ENCODE measurements at places on chromosomes 1 and 21.

DNA sequence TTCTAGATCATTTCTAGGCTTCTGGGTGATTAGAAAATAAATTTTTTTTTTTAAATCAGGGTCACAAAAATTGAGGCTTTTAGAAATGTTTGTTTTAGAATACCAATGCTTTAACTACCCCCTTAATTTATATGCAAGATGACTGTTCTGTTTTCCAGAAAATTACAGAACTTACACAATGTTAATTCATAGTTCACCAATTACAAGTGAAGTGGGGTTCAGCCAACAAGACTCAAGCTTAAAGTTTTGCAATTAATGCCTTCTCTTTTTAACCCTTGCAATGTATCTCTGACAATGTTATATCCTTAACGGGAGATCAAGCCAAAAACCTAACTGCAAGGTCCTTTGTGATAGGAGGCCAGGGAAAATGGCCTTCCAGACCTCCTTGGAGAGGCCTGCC, 5.6 kb downstream of the PRELP start:
- H3K36me3 ChIP-seq = peaks cover 34% of the 10 kb centered on the region
- H3K27ac ChIP-seq = peak overlapping the region; percentile 91
- H3K4me1 ChIP-seq = peaks cover 41% of the 10 kb centered on the region
- H3K4me3 ChIP-seq = peak overlapping the region; percentile 74
- no peaks in the 10 kb centered on the region for H3K27me3 ChIP-seq

DNA sequence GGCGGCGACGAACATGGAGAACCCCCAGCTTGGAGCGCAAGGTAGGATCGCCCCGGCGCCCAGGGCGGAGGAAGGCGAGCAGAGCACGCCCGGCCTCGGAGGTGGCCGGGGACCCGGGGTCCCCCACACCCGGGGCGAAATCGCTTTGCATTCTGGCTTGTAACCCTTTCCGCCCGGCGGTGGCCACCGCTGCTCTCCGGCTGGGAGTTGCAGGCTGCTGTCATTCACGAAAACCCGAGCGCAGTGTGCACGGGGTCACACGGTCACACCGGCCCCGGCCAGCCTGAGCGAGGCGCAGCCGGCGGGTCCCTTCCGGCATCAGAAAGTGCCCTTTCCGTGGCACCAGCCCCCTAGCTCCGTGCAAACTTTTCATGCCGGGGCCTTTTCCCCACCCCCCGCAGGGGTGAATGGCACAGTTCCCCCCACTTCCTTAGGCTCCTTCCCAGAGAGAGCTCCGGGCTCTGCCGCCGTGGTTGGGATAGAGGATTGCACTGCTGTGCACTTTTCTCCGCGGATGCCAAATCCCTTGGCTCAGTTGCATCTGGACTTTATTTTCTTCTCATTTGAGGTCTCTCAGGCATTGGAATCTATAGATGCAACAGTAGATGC, 802 bp downstream of the KAZN start:
- DNase-seq = no peak
- no peaks in the 10 kb centered on the region for H3K27me3 ChIP-seq
- no peak overlapping the region for H3K27ac ChIP-seq
- H3K4me3 ChIP-seq = peak overlapping the region; percentile 40
- peaks cover 24% of the 10 kb centered on the region for H3K4me1 ChIP-seq
- no peaks in the 10 kb centered on the region for H3K36me3 ChIP-seq

GRCh38 chr1:27527223-27527889, 37.4 kb upstream of the WASF2 start:
- H3K27me3 ChIP-seq = no peaks in the 10 kb centered on the region
- H3K36me3 ChIP-seq = no peaks in the 10 kb centered on the region
- H3K4me1 ChIP-seq = peaks cover 73% of the 10 kb centered on the region
- no peak for DNase-seq
- H3K27ac ChIP-seq = peak overlapping the region; percentile 89
- H3K4me3 ChIP-seq = peak overlapping the region; percentile 61

GRCh38 chr1:162236201-162236600, 140.5 kb downstream of the SPATA46 start:
- H3K27me3 ChIP-seq = no peaks in the 10 kb centered on the region
- no peak overlapping the region for H3K27ac ChIP-seq
- no peaks in the 10 kb centered on the region for H3K36me3 ChIP-seq

DNA sequence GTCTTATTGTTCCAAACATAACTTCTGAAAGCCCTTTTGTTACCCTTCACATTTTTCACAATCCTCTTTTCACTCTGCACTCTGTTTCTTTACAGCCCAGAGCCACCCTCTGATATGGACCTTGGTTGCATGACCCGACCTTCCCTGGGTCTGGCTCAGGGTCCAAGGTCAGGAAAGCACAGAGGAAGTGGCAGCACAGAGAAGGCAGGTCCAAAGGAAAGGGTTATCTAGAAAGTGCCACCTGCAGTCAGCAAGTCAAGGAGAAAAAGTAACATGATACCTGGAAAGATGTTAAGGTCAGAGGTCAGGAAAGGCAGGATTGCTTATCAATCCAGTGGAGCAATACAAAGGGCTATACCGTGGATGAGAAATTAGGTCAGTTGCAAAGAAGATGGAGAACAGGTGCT, 18.4 kb downstream of the BCAR3 start:
- no peaks in the 10 kb centered on the region for H3K36me3 ChIP-seq
- peaks cover 48% of the 10 kb centered on the region for H3K4me1 ChIP-seq
- DNase-seq = no peak
- peak overlapping the region; percentile 63 for H3K27ac ChIP-seq
- H3K4me3 ChIP-seq = no peak overlapping the region
- H3K27me3 ChIP-seq = no peaks in the 10 kb centered on the region
